Sigmoid colon (tissue), 7 donors: ENCODE measurements at places on chromosomes 11 and 22. TPM values are rescaled to one million over a fixed set of nuclear protein-coding genes. Genes with fewer than 3 reads are reported as not detected.

LRRC74B gene
- total RNA-seq: not detected

- H3K4me3 ChIP-seq: no peak overlapping the region
Measured at GRCh38 chr11:86670181-86670580, 2.2 kb downstream of the ME3 start.

HEPHL1 gene
- total RNA-seq: not detected

DNA sequence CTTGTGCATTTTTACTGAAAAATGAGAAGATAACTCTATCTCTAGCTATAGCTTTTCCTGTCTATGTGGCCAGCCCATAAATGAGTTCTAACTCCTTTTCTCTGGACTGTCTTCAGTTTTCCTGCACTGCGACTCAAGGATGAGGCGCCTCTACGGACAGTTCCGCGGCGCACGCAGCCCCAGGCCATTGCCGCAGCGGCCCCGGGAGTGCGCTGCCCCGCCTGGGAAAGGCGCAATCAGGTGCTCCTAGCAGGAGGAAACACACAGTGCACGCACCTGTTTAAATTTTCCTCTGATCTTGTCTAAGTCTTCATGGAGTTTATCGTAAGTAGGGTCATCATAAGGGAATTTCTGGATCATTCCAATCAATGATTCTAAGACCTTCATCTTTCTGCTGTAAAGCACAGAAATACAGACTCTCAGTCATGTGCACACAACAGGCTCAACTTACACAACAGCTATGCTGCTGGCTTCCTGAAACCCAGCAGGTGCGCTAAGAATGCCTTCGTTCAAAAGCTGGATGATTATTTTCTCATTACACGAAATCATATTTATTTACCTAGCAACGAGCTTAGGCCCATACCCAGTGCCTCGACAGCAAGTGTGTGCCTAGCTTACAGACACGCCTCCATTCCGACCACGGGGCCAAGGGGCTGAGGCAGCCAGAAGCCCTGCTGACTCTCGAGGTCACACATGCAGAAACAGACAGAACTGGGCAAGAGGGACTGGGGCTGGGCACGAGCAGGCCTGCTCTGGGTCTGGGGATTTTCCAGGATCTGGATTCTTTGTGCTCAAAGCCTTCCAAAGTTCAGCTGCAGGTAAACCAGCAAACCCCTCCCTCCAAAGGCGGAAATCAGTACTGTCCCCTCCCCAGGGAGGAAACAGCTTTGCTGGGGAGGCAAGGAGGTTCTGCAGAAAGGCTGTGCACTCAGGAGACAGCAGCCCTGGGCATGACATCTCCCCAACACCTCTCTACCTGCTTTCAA is 7.2 kb downstream of the LTO1 start:
- no peak overlapping the region for H3K4me3 ChIP-seq
- H3K27ac ChIP-seq: no peak overlapping the region
- no peaks in the 10 kb centered on the region for H3K36me3 ChIP-seq
- peak; percentile 40 for DNase-seq

MFNG gene
- total RNA-seq: 10.0 TPM

- H3K27ac ChIP-seq: peak overlapping the region; percentile 76
- no peaks in the 10 kb centered on the region for H3K27me3 ChIP-seq
- no peaks in the 10 kb centered on the region for H3K36me3 ChIP-seq
- peak overlapping the region; percentile 13 for H3K4me3 ChIP-seq
- peaks cover 56% of the 10 kb centered on the region for H3K4me1 ChIP-seq
Measured at GRCh38 chr22:42365111-42365865, 66.9 kb downstream of the NFAM1 start.

OR5A1 gene
- not detected for total RNA-seq

GRCh38 chr11:7587712-7588111 is 73.9 kb downstream of the PPFIBP2 start:
- H3K36me3 ChIP-seq: no peaks in the 10 kb centered on the region
- no peaks in the 10 kb centered on the region for H3K4me1 ChIP-seq
- no peak overlapping the region for H3K27ac ChIP-seq

DNA sequence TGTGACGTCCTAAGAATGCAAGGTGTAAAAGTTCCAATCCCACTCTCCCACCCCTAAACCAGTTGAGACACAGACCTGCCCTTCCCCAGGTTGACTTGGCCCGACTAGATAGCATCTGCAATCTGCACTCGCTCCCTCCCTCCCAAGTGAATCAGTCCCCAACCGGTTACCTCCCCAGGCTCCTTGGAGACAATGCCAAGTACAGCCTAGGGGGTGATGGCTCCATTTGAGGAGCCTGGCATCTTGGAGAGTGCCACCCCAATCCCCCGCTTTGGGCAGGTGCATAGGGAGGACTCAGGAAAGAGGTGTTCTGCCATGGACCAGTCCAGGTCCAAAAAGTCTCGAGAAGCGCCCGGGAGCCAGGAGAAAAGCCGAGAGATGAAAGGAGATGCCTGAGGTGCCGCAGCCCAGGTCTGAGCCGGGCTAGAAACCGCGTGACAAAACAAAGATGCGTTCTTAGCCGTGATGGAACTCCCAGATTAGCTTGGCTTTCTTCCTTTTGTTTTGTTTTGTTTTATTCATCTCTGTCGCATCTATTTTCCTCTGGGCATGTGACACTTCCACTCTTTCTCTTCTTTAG is 18.7 kb upstream of the SNX32 start:
- no peaks in the 10 kb centered on the region for H3K36me3 ChIP-seq
- no peak for DNase-seq
- no peak overlapping the region for H3K4me3 ChIP-seq
- H3K27ac ChIP-seq: no peak overlapping the region
- no peaks in the 10 kb centered on the region for H3K27me3 ChIP-seq
- H3K4me1 ChIP-seq: peaks cover 8% of the 10 kb centered on the region

GRCh38 chr11:113202431-113202830 is 112.0 kb upstream of the TTC12 start:
- DNase-seq: no peak
- no peaks in the 10 kb centered on the region for H3K27me3 ChIP-seq
- H3K4me3 ChIP-seq: no peak overlapping the region
- H3K36me3 ChIP-seq: peaks cover 1% of the 10 kb centered on the region

DNA sequence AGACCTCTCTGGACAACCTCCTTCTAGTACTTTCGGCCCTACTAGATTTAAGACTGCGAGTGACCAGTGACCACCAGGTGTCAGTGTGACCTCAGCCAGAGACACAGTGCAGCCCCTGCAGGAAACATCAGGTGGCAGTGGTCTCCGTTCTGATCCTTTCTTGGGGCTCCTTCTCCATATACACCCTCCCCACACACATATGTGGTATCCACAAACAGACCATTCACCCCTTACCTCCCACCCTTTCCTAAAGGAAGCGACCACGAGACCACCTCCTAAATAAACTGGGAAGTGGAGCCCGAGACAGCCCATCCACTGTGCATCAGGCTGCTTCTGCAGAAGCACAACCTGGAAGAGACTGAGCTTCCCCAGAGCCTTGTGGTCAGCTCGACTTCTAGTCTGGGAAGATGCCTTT is 38.5 kb upstream of the CYP2D6 start:
- H3K36me3 ChIP-seq: peaks cover 11% of the 10 kb centered on the region
- no peak overlapping the region for H3K27ac ChIP-seq
- no peak overlapping the region for H3K4me3 ChIP-seq
- H3K27me3 ChIP-seq: no peaks in the 10 kb centered on the region

- H3K4me1 ChIP-seq: no peaks in the 10 kb centered on the region
- no peak for DNase-seq
- no peaks in the 10 kb centered on the region for H3K36me3 ChIP-seq
- no peak overlapping the region for H3K4me3 ChIP-seq
Measured at GRCh38 chr22:23376256-23376655, 195.9 kb downstream of the BCR start.

GRCh38 chr11:95255251-95256145 is 24.5 kb upstream of the SESN3 start:
- no peaks in the 10 kb centered on the region for H3K4me1 ChIP-seq
- H3K4me3 ChIP-seq: no peak overlapping the region

GRCh38 chr22:27842669-27843431 is 41.3 kb upstream of the MN1 start:
- no peak overlapping the region for H3K4me3 ChIP-seq
- peaks cover 17% of the 10 kb centered on the region for H3K4me1 ChIP-seq
- H3K27ac ChIP-seq: peak overlapping the region; percentile 40
- DNase-seq: peak; percentile 64
- peaks cover 5% of the 10 kb centered on the region for H3K36me3 ChIP-seq

SMIM35 gene
- total RNA-seq: not detected

GRCh38 chr22:23102776-23103175 is 32.5 kb downstream of the GNAZ start:
- H3K4me1 ChIP-seq: peaks cover 22% of the 10 kb centered on the region
- no peak overlapping the region for H3K27ac ChIP-seq
- no peaks in the 10 kb centered on the region for H3K27me3 ChIP-seq
- H3K36me3 ChIP-seq: no peaks in the 10 kb centered on the region

- no peaks in the 10 kb centered on the region for H3K36me3 ChIP-seq
- H3K27me3 ChIP-seq: no peaks in the 10 kb centered on the region
- no peak overlapping the region for H3K4me3 ChIP-seq
- H3K4me1 ChIP-seq: peaks cover 11% of the 10 kb centered on the region
- H3K27ac ChIP-seq: peak overlapping the region; percentile 5
Measured at GRCh38 chr11:43830928-43831440, 49.6 kb upstream of the ALKBH3 start.

DNA sequence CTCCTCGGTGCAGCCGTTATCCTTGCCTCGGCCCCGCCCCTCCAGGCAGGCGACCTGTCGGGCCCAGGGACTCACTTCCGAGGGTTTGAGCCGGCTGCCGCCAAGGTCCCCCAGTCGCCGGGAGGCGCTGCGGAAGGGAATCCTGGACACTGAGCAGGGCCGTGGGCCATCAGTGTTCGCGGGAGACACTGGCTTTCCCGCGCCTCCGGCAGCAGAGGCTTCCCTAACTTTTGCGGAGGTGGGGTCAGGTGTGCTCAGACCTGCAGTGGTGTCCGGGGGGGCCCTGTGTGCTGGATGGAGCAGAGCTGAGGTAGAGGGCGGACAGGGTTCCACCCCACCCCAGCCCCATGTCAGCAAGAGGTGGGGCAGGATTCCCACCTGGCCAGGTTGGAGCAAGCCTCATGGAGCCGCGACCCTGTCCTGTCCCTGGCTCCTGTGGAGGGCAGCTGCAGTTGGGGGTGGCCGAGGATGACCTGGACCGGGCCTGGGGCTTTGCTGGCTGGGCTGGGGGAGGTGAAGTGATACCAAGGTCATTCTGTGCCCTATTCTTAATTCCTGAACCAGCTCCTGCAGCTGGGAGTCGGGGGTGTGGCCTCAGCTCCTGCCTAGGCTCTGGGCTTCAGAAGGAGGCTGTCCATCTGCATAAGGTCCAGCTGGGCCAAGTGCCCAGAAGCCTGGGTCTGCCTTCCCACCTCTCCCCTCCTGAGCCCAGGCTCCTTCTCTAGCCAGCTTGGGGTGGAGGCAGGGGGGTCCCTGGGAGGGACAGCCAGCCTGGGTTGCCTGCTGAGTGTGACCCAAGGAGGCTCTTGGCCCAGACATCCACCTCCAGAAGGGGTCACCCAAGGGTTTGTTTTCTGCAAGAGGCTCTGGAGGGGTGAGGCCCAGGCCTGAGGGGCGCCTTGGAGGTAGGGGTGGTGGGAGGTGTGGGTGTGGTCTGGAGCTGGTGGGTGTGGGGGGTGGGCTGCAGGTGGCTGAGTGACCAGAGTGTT is 8.4 kb downstream of the TSPAN4 start:
- H3K36me3 ChIP-seq: peaks cover 7% of the 10 kb centered on the region
- peaks cover 23% of the 10 kb centered on the region for H3K27me3 ChIP-seq
- DNase-seq: no peak
- no peak overlapping the region for H3K27ac ChIP-seq
- no peak overlapping the region for H3K4me3 ChIP-seq
- peaks cover 33% of the 10 kb centered on the region for H3K4me1 ChIP-seq

GRCh38 chr22:46649141-46650077 is 29.2 kb downstream of the GRAMD4 start:
- H3K36me3 ChIP-seq: no peaks in the 10 kb centered on the region
- H3K4me3 ChIP-seq: no peak overlapping the region
- no peaks in the 10 kb centered on the region for H3K27me3 ChIP-seq
- peak overlapping the region; percentile 59 for H3K27ac ChIP-seq

DNA sequence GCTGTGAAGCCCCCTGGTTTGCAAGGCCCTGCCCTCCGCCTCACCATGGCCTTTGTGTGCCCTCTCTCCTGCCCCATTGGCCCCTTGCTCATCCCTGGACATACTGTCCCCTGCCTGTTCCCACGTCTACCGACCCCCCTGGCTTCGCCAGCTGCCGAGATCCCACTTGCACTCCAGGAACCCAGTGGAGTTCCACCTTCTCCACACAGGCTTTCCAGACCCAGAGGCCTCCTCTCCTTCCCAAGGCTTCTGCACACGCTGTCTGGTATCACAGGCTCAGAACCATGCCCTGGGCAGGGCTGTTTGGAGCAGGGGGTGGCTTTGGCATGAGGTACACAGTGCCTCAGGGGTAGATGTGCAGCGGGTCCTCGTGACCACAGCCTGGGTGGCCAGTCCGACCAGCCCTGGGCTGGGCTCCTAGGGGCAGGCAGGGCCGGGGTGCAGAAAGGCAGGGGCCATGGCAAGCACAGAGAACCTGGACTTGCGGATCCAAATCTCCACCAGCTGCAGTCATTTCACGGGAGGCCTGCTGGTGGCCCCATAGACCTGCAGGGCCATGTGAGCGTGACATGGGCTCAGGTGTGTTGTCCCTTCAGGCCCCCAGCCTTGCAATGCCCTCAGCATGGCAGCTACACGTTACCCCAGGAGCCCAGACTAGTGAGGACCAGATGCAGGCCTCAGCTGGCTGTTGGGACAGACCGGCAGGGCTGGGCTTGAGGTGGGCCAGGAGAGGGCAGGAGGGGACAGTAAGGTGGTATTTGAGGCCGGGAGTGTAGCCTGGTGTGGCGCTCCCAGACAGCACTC is 9.5 kb downstream of the GRK2 start:
- peaks cover 82% of the 10 kb centered on the region for H3K4me1 ChIP-seq
- peaks cover 18% of the 10 kb centered on the region for H3K36me3 ChIP-seq
- H3K27ac ChIP-seq: peak overlapping the region; percentile 84

DNA sequence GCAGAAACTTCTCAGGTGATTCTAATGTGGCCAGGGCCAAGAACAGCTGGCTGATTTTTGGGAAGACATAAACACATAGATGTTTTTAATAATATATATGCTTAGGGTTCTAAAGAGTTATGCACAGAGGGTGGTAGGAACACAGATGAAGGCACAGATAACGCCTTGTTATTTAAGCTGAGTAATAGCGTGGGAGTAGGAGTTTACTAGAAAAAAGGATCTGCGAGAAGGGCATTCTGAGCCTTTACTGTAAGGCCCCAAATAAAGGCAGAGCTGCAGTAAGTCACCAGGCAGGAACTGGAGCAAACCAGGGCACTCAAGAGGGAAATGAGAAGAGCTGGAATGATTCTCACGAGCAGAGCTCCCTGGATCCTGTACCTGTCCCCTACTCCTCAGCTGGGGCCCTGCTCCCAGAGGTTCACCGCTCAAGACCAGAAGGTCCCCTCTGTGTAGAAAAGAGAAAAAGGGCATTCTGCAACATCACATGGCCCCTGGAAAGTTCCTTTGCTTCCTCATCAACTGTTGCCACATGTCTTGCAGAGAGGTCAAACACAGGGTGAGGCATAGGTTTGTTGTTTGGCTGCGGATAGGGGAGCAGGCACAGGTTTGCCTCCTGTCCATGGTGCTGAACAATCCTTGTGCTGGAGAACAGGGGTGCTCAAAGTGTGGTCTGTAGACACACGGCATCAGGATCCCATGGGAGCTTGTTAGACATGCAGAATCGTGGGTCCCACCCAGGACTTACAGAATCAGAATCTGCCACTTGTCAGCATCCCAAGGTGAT is 125.7 kb downstream of the TENM4 start:
- no peaks in the 10 kb centered on the region for H3K4me1 ChIP-seq
- H3K27ac ChIP-seq: no peak overlapping the region
- DNase-seq: no peak
- H3K27me3 ChIP-seq: no peaks in the 10 kb centered on the region
- no peaks in the 10 kb centered on the region for H3K36me3 ChIP-seq

DRG1 gene
- 52.9 TPM for total RNA-seq

GRCh38 chr11:127925475-127925874 is 661.9 kb downstream of the ETS1 start:
- no peaks in the 10 kb centered on the region for H3K4me1 ChIP-seq
- H3K27ac ChIP-seq: no peak overlapping the region
- DNase-seq: no peak
- no peaks in the 10 kb centered on the region for H3K36me3 ChIP-seq
- H3K27me3 ChIP-seq: no peaks in the 10 kb centered on the region

OR51E1 gene
- total RNA-seq: 1.8 TPM
